ENCODE measurements at places on chromosomes 7 and 10.

GRCh38 chr10:122878799-122879338, 512 bp downstream of the FAM24B start:
- no peak for DNase-seq

GRCh38 chr10:5563321-5563961, 38.7 kb downstream of the CALML3 start:
- no peak for DNase-seq

DNA sequence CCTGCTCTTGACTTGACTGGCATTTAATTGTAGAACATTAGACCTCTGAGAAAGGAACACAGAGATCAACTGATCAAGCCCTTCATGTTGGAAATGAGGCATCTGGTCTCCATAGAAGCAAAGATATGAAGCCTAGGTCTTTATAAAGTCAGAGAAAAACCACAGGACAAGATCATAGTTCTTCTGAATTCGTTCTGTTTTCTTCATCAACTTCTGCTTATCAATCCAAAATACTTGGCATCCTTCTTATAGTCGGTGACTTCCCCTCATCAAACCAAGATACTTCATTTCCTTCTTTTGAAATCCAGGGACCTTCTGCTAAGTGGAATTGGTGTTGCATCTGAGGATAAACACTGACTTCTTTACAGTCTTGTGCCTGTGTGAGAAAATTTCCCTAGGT, 77.1 kb upstream of the PRKCQ start:
- DNase-seq, result no peak

DNA sequence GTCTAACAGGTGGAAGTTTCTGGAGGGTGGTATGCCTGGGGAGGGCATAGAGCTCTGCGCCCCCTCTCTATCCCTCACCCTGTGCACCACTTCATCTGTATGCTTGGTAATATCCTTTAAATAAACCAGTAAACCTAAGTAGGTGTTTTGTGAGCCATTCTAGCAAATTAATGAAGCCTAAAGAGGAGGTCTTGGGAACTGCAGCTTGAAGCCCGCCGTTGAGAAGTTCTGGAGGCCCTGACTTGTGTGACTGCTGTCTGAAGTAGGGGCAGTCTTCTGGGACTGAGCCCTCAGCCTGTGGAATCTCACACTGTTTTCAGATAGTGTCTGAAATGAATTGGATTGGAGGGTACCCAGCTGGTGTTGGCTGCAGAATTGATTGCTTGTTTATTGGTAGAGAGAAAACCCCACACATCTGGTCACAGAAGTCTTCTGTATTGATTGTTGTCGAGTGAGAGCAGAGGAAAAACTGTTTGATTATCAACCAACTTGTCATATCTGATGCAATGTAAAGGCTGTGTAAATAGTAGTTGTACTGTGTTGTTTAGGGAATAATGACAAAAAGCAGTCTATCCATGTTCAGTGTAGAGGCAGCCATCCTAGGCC, 4.7 kb downstream of the CRCP start:
- DNase-seq, result no peak

GRCh38 chr10:129165076-129165720, 301.8 kb upstream of the MGMT start:
- no peak for DNase-seq

DNA sequence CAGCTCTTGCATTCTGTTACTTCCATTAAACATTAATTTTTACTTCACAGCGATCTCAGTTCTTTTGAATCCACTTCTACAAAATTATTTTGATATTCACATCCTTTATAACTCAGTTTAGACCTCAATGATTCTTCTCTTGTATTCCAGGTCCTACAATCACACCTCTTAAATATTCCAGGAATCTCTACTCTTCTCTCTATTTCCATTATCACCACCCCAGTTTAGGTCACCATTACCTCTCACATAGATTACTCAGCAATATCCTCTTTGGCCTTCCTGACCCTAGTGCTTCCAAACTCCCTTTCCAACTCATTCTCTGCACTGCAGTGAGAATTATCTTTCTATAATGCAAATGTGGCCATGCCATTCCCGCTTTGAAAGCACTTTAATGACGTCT, 27.1 kb upstream of the GPR37 start:
- DNase-seq, result no peak

DNA sequence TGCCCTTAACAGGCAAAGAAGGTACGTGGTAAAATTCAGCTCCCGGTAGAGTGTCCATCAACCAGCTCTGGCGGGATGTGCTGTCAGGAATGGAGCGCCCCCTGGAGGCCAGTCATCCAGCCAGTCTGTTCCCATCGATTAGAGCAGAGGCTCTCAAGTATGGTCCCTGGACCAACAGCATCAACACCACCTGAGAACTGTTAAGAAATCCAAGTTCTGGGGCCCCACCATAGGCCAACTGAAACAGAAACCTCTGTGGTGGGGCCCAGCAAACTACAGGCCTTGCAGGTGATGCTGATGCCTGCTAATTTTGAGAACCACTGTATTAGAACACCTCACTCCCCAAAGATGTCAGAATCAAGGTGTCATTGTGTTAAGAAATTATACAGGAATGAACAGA, 109.2 kb downstream of the DPY19L1 start:
- no peak for DNase-seq

DNA sequence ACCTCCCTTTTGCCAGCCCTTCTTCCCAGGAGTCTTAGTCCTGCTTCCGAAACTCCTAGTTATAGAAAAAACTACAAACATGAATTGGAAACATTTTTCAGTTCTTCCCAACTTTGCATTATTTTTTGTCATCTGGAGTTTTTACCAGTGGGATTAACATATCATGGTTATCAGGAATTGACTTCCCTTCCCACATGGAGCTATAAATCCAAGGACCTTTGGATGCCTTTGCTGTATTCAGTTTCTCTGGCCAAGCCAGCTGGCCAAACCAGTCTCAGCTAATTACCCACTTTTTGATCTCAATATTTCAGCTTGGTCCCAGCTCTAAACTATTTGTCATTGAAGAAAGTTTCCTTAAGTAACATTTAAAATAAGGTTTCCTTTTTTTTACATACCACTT, 570.6 kb downstream of the SORCS1 start:
- DNase-seq, result no peak

GRCh38 chr7:47488201-47488968, 93.5 kb downstream of the TNS3 start:
- no peak for DNase-seq

GRCh38 chr7:229184-229964, 37.0 kb downstream of the FAM20C start:
- no peak for DNase-seq

GRCh38 chr10:11551916-11552602, 59.4 kb downstream of the USP6NL start:
- DNase-seq, result no peak

- no peak for DNase-seq
These were observed 38.2 kb downstream of the SEMA3E start for GRCh38 chr7:83610649-83611304.

DNA sequence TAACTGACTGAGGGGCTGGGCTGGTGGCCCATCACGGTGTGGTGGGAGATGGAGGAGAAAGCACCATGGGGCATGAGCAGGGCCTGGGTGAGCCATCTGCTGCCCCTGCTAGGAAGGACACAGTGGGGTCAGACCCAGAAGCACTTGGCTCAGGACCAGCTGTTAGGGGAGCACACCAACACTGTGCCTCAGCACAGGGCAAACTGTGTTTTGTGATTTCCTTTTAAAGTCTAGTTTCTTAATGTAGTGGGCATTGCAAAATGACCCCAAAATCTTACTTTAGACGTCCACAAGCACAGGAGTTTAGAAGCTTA, 41.2 kb downstream of the NCAPG2 start:
- DNase-seq, result no peak

DNA sequence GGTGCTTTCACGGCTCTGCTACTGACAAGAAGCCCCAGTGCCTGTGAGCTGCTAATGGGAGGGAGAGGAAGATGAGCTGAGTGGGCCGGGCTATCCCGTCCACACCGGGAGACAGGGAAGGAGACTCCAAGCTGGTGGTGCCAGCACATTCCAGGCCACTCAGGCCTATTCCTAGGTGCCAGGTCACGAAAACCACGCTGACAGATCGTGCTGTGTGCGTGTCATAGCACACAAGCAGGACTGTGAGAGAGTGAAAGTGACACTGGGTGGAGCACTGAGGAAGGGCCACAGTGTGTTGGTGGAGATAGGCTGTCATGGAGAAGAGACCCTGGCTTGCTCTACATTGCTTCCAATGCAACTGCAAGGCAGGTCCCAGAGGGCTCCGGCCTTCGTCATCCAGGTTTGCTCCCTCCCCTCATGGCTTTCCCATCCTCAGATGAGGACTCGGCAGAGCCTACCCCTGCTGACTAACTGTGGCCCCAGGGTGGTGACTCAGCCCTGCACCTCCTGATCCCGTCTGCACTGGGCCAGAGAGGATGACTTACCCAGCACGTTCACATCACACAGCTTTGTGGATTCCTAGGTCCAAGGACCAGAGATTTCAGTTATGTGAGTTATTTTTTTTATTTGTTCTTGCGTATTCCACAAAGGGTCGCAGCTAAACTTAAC, 167.3 kb downstream of the EGFR start:
- DNase-seq, result no peak

DNA sequence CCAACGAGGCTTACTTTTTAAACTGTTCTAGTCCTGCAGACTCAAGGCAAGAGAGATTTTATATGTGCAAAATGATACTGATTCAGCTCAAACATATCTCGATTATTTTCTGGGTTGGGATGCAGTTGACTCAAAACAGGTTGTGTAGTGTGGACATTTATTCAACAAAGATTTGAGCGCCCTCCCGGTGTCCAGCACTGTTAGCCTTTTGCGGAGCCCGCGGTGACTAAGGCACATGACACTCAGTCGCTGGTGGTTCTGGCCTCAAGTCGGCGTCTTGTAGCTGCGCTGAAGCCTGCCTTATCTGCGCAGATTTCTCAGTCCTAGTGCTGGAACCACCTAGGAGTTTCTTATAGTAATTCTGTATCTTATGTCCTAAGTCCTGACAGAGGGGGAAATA, 938 bp upstream of the CADPS2 start:
- DNase-seq, result no peak

DNA sequence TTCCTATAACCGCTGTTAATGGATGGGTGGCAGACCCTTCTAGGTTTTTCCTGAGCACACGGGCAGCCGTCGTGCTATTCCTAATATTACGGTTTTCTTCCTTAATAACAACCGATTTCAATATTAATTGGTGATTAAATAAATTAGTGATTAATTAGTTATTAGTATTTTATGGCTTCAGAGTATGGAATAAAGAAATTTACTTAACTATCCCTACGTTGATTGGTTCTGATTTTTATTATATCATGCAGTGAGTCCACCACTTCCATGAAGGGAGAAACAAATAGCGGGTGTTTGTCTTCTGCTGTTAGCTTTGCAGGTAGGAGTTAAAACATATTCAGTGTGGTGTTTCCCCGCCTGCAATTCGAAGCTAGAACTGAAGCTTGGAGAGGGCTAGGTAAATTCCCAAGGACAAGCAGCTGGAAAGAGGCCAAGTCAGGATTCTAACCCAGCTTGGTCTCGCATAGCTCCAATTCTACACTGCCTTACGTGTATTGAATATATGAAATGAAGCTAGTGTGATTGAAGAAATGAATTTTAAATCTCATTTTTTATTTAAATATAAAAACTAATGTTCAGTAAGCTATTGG, 928 bp upstream of the CSTF2T start:
- no peak for DNase-seq

DNA sequence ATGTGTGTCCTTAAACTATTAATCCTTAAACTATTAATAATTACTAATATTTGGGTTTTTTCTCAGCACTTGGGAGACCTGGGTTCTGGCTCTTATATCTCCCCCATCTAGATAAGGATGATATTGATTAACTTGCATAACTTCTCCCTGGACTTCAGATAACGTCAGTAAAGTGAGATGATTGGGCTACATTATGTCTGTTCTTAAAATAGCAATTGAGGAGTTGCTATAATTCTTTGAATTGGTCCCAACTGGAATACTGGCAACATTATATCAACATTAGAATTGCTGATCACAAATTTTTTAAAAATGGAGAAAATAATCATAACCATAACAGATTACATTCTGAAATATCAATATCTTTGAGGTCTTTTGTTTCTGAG, 1.9 kb downstream of the APBB1IP start:
- no peak for DNase-seq

DNA sequence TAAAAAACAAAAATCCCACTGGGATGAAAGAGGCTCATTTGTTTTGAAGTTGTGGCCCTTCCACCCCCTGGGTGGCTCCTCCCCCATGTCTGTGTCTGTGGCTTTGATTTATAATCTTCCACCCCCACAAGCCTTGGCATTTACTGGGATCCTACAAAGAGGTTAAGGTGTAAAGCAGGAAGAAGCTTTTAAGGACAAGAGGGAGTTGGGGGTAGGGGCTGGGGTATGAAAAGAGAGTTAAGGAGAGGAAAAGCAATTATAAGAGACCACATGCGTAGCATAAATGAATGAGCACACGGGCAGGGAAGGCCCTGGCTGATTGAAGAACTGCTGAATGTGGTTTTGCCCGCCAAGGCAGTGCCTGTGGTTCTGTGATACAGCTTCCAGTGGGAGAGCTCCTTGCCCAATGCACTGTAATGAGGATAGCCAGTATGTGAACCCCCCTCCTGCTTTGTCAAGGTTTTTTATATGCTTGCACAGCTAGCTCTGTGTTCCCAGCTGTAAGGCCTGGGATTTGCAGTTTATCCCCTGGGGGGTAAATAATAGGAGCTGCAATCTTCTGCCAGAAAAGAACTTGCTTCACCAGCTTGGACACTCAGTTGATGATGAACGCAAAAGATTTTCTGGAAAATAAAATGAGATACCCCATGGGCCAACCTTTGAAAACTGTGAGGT, 34.7 kb upstream of the KMT2E start:
- no peak for DNase-seq

- DNase-seq, result no peak
These were observed 60.0 kb downstream of the PIK3AP1 start for GRCh38 chr10:96660297-96660696.

GRCh38 chr7:142906643-142907042, 21.1 kb upstream of the TRPV6 start:
- DNase-seq, result no peak

- no peak for DNase-seq
These were observed 9.5 kb downstream of the PLXDC2 start for GRCh38 chr10:19825700-19826099.

- DNase-seq, result no peak
These were observed 53.5 kb downstream of the ZNF467 start for GRCh38 chr7:149719912-149720335.
